ENCODE measurements at places on chromosomes 6 and 20.

DNA sequence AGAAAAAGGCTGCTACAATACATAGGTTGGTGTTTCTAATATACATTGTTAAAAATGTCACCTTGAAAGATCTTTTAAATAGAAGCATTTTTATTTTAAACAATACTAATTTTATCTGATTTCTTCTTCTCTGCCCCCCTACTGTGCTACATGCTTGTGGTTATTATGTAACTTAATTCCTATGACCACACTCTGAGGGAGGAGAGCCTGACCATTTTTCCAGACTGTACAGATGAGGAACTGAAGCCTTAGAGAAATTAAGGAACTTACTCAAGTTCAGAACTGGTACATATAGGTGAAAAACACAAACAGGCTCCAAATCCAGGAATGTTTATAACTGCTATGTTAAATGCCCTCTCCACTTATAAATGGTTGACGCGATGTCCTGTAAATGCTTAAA, 43.4 kb upstream of the ARHGAP18 start:
- no peak for DNase-seq

- no peak for DNase-seq
These were observed 20.2 kb downstream of the FBXL4 start for GRCh38 chr6:98927534-98927933.

- no peak for DNase-seq
These were observed 37.4 kb downstream of the GCNT2 start for GRCh38 chr6:10558565-10558964.

- no peak for DNase-seq
These were observed 40.1 kb upstream of the AKIRIN2 start for GRCh38 chr6:87742106-87742505.

DNA sequence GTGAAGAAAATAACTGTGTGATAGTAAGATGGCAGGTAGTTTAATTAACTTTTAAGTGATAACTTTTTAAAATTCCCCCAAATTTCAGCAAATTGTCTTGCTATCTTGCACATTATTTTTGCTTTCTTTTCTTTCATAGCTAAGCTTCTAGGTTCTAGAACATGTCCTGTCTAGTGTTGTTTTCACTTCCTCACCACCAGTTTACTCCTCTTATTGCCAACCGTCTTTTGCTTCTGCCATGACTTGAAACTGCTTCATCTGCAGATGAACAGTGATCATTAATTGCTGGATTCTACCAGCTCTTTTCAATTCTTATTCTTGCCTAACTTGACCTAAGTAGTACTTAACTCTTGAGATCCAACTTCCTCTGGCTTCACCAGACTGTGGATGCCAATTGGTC, 137.8 kb downstream of the CENPW start:
- no peak for DNase-seq

- DNase-seq, result no peak
These were observed 598.9 kb downstream of the RFPL4B start for GRCh38 chr6:112946051-112946450.

GRCh38 chr6:108652375-108652774, 91.7 kb downstream of the FOXO3 start:
- DNase-seq, result no peak

Data from pulmonary artery endothelial cell (primary cell).